Stimulated activated CD8-positive, alpha-beta memory T cell treated with anti-CD3 and anti-CD28 coated beads, Interleukin-4, amount 100 ng/mL, for 1 hour (primary cell): ENCODE measurements at places on chromosomes 6 and 20.

DNA sequence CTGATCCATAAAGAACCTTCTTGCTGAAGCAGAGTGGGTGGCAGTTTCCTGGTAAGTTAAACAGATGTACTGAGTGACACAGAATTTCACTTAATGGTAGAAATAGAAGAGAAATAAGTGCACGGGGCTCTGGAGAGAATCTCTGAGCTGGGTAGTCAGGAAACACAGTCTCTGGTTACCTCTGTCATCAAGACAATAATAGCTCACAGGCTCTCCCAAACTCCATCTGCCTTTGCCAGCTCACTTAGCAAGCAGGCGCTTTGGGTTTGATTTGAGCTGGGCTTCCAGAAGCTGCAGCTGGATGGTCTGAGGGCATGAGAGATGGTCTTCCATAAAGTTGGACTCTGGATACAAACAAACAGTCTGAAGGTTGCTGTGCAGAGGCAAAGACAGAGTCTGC lies 39.6 kb upstream of the PRSS35 start:
- no peak for DNase-seq

GRCh38 chr6:137767465-137767864 lies 99.6 kb upstream of the TNFAIP3 start:
- DNase-seq = no peak

DNA sequence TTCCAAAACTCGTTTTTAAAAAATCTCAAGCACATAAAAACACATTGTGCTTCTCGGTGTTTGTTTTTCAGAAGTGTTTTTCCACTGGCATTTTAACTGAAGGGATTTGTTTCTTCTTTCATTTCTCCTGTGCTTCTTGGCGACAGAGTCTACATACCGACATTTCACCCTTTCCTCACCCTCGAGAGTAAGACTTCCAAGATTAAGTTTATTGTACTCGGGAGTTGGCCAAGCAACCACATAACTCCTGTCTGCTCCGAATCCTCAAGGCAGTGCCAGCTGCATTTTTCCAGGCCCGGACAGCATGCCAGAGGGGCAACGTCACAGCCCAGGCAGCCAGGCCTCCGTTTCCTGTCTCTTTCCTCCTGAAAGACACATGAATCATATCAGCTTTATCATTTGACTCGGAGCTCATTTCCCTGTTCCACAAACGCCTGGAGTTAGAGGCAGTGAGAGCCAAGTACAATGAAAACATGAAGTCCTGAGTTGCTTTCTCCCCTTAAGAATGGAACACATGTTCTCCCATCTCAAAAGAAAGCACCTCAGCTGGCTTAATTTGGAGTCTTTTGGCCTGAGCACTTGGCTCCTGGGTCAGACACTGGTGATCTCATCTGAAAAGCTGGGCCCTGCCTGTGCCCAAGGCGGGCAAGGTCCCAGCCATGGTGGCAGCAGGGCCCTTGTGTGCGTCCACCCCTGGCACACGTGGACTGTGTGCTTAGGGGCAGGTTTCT lies 23.2 kb upstream of the FAM50B start:
- no peak for DNase-seq

GRCh38 chr20:23117738-23118137 lies 31.6 kb upstream of the CD93 start:
- no peak for DNase-seq

GRCh38 chr6:142485256-142485655 lies 183.4 kb downstream of the ADGRG6 start:
- DNase-seq = no peak

GRCh38 chr6:134962421-134962820 lies 12.5 kb upstream of the ALDH8A1 start:
- no peak for DNase-seq

DNA sequence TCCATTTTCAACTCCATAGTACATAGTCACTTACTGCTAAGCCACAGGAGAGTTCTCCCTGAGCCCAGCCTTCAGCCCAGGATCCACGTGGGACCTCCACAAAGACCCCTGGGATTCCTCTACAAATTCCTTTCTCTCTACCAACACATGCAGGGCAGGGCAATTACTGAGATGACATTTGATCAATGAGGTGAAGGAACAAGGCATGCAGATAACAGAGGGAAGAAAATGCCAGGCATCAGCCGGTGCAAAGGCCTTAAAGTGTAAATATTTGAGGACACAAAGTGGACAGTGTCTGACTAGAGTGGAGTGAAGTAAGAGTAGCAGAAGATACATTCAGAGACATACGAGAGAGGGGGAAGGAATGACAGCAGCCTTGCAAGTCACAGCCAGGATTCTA lies 70.2 kb downstream of the HS3ST5 start:
- DNase-seq = no peak

GRCh38 chr6:52538252-52538900 lies 38.5 kb downstream of the TRAM2 start:
- no peak for DNase-seq

- no peak for DNase-seq
These were observed 102.4 kb downstream of the FOXF2 start for GRCh38 chr6:1491591-1492319.

- DNase-seq = no peak
These were observed 72.4 kb upstream of the KIF25 start for GRCh38 chr6:167925026-167925425.

- DNase-seq = no peak
These were observed 3.2 kb upstream of the SLC4A11 start for GRCh38 chr20:3242172-3242692.

DNA sequence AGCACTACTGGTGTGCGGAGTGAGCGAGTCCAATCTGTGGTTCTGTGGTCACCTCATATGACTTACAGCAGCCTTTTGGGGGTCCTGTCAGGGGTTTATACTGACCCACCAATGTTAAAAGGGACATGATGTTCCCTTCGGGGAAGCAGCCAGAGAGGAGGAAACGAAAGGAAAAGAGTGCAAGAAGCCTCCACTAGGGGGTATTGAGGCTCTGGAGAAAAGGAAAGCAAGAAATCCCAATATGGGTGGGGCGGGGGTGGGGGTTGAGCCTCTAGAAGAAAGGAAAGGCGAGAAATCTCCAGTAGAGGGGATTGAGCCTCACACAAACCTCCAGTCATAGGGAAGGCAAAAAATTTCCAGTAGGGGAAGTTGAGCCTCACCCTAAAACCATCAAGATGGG lies 249.3 kb upstream of the ECI2 start:
- no peak for DNase-seq

DNA sequence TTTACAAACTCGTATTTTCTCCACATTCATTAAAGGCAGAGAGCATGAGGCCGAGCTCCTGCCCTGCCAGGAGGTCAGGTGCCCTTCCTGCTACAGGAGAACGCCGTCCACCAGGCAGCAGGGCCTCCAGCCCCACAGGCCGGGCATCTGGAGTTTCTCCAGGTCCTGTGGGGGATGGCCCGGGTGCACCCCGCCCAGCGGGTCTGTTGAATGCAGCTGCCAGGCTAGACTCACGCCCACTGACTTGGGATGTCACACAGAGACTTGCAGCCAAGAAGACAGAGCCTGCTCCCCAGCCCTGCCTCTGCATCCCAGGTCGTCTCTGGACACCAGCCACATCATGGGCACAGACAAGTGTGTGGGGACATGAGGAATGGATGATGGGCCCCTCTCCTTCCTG lies 376.4 kb downstream of the CDH4 start:
- DNase-seq = no peak

DNA sequence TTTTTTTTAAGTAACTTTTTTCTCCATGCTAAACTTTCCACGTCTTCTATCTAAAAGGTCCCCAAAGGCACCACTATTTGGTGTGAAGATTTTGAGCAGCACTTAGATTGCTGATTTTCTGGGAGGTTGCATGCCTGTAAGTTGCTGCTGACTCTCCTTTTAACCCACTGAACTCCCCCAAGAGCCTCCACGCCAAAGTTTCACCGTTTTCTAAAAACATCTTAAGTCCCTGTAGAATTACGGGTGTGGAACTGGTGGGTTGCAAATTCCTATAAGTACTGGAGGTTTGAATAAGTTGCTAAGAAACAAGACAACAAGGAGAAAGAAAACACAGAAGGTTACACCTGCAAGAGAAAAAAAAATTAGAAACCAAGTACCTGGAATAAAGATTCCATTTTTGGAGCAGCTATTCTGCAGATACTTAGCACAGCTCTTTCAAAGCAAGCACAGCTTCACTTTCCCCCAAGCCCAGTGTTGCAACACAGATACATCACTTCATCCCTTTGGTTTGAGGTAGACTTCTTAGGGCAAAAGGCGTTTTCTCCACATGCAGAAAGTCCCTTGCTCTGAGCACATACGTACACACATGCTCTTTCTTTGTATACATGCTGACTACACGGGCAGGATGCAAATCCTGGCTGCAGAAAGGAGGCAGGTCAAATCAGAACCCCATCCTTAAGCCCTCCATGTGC lies 5.0 kb downstream of the JAG1 start:
- no peak for DNase-seq

- DNase-seq = no peak
These were observed 147.2 kb downstream of the VEGFA start for GRCh38 chr6:43916924-43917877.

DNA sequence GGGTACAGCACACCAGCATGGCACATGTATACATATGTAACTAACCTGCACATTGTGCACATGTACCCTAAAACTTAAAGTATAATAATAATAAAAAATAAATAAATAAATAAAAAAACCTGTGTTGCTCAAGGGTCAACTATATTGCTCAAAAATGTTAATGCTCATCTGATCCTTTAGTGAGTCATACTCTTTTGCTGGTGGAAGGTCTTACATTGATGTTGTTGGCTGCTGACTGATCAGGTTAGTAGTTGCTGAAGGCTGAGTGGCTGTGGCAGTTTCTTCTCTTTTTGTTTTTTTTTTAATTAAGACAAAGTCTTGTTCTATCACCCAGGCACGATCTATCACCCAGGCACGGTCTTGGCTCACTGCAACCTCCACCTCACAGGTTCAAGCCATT lies 29.6 kb upstream of the SMIM26 start:
- no peak for DNase-seq

DNA sequence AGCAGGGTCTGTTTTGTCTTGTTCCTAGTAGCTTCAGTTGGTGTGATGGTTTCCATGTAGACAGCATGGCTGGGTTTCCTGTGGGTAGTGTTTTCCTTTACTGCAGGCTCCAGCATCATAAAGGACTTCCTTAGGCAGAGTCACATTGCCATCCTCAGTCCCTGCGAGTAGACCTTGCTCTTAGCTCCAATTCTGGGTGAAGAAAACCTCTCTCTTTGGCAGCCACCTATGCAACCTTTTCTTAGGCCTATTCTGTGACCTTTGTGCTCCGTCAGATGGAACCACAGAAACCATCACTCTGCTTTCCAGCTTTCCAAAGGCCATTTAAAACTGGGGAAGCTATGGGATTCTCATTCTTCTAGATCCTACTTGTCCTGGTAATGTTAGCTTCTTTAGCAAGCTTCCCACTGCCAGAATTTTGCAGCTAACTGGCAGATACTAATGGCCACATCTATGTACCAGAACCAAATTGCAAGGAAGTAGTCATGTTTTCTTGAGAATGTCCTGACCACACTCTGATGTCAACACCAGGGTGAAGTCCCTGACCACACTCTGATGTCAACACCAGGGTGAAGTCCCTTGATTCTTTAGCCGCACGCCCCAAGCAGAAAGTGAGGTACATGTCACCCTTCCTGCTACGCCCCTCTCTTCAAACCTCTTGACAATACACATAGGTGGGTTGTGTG lies 646.6 kb upstream of the HS3ST5 start:
- no peak for DNase-seq
